GM19239 (cell line): ENCODE measurements at places on chromosomes 5 and 9.

- DNase-seq = no peak
Observed at GRCh38 chr9:124215956-124216355, 41.8 kb upstream of the NEK6 start.

- no peak for DNase-seq
Observed at GRCh38 chr9:79812099-79812498, 240.3 kb downstream of the TLE4 start.

DNA sequence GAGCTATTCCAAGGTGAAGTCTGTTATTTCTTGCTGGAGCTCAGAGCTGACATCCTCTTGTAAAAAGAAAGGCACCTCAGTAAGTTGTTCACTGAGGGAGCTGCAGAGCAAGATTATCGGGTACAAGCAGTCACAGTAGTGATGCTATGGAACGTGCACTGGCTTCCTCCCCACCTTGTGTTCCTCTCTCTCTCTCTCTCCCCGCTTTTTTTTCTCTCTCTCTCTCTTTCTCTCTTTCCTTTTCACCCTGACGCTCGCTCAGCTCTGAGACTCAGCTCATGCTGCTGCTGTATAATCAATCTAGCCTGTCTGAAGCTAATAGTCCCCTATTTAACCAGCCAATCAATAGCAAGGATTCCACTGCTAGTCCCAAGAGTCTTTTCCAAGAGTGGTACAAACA, 587.6 kb upstream of the CDH18 start:
- no peak for DNase-seq

- DNase-seq = no peak
Observed at GRCh38 chr9:129675620-129676019, 10.2 kb downstream of the PRRX2 start.

- DNase-seq = no peak
Observed at GRCh38 chr5:32975656-32976375, 264.7 kb downstream of the NPR3 start.

GRCh38 chr9:14213504-14213903, 100.4 kb downstream of the NFIB start:
- no peak for DNase-seq

DNA sequence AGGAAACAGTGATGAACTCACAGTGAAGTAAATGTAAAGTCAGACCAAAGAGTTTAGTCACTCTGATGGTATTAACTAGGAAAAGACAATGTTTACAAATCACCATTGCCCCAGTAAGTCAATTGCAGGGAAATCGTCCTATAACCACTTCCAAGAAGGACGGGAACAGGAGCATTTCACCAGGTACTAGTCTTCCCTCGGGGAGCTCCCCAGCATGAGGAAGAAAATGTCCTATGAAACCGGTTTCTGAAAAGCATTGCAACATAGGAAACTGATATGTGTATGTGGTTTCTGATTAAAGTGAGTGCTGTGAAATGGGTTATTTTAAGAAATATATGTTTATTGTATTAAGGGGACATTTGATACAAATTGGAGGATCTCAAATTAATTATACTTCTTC, 626.7 kb upstream of the ADAMTS16 start:
- DNase-seq = no peak

GRCh38 chr5:126925482-126925881, 104.9 kb downstream of the MARCHF3 start:
- no peak for DNase-seq

- no peak for DNase-seq
Observed at GRCh38 chr9:94812343-94812742, 85.8 kb downstream of the AOPEP start.

GRCh38 chr9:18092138-18092537, 381.8 kb upstream of the ADAMTSL1 start:
- DNase-seq = no peak

DNA sequence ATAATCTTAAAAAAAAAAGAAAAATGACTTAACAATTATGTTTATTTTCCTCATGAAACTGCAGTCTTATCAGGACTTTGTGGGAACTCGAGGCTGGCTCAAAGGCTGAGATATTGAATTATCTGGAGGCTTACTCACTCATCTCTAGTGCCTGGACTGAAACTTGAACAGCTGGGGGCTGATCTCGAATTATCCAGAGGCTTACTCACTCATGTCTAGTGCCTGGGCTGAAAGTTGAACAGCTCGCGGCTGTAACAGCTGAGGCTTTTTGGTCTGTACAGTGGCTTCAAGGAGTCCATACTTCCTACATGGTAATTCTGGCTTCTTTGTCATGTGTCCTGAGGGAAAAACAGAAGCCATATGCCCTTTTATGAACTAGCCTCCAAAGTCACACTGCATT, 371.9 kb downstream of the CETN3 start:
- DNase-seq = no peak

- no peak for DNase-seq
Observed at GRCh38 chr5:82707741-82708140, 369.5 kb downstream of the TMEM167A start.

- no peak for DNase-seq
Observed at GRCh38 chr5:162888268-162888667, 549.1 kb upstream of the CCNG1 start.

- DNase-seq = peak; percentile 62
Observed at GRCh38 chr5:71887680-71888079, 168.6 kb downstream of the CARTPT start.

DNA sequence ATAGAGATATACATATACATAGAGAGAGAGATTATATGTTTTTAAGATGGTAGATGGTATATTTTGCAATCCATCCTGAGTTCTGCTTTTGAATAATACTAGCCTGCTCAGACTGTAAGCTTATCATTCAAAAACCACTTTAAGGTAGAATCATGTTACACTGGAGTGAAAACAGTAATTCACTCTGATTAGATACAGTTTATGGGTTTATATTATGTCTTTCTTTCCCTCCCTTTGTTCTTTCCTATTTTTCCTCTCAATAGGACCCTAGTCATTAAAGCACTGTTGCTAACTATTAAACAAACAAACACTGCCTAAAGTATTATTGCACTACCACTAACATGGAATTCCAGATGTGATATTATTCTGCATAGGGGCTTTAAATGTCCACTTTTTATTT, 202.0 kb downstream of the ADAMTSL1 start:
- DNase-seq = no peak

DNA sequence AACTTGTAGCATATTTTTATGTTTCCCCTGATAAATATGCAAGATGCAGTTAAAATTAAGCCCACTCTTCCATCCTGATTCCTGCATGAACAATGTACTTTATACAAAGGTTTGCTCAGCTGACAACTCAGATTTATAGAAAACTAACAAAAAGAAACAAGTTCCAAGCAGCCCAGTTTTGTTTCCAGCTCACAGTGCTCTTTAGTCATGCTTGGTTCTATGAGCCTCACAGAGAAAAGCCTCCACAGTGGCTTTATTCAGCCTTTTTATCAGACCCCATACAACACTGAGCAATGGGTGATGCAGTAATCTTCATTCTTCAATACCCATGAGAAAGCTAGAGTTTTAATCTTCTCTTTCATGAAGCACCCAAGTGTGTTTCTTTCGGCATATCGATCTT, 329.6 kb downstream of the SLCO4C1 start:
- no peak for DNase-seq

DNA sequence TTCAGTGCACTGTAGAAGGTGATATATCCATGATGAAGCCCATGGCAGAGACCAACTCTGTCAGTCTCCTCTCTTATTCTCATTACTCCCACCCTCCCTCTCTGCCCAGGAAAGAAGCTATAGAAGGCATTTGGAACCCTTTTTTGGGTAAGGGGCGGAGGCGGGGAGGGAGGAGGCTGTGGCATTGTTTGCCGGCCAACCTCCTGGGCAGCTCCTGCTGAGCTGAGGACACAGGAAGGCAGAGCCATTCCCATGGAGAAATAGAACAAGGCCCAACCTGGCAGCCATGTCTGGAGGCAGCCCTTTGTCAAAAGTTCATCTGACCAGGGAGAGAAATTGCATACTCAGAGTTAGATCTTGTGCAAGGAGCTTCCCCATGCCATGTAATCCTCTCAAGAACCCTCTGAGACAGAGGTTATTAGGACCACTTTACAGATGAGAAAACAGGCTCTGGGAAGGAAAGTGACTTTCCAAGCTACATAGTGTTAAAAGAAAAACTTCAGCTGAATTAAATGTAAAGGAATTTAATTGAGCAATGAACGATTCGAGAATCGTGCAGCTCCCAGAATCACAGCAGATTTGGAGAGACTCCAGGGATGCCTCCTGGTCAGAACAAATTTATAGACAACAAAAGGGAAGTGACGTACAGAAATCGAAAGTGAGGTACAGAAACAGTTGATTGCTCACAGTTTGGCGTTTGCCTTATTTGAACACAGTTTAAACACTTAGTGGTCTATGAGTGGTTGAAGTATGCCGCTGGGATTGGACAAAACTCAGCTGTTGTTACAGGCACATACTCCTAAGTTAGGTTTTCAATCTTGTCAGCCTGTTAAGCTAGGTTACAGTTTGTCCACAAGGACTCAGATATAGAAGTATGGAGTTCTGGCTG, 158.6 kb downstream of the MELK start:
- no peak for DNase-seq

GRCh38 chr9:31136524-31136923, 1247.9 kb upstream of the ACO1 start:
- no peak for DNase-seq

GRCh38 chr9:7239708-7240107, 481.9 kb downstream of the KDM4C start:
- DNase-seq = no peak

DNA sequence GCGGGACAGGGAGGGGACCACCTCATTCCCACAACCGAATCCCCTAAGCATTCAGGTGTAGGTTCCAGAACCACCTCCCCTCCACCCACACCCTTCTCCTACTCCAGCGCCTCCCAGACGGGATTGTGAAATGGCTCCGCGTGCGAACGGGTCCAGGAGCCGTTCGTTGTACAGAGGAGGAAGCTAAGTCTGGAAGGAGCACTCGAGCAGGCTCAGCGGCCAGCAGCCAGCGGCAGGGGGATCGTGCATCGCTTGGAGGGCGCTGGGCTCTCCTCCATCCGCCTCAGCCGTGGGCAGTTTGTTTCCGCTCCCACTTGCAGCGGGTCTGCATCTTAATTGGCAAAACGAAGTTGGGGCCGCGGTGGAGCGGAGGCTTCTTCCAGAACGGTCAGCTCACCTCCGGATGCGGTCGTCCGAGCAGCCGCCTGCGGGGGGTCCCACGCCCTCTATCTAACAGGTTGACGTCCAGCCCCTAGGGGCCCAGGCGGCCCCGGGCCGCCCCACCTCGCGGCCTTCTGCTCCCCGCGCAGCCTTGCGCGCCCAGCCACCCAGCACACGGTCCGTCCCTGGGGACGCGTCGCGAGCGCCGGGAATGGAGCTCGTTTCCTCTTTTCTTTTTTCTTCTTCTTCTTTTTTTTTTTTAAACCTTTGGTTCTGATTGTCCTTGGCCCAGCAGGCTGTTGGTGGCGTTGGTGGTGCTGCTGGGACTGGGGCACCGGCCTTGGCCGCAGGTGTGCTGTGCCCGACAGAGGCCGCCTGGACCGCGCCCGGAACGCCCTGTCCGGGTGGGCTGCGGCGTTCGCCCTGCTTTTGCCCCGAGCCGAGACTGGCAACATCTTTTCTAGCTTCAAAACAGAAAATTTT, 3.9 kb upstream of the BARX1 start:
- no peak for DNase-seq

GRCh38 chr5:137303509-137303908, 195.6 kb downstream of the SPOCK1 start:
- no peak for DNase-seq

- DNase-seq = no peak
Observed at GRCh38 chr9:96006961-96007360, 131.5 kb downstream of the ERCC6L2 start.
